ENCODE measurements at places on chromosomes 11 and 22. TPM values are rescaled to one million over a fixed set of nuclear protein-coding genes. Genes with fewer than 3 reads are reported as not detected.

KIF18A gene
- polyA plus RNA-seq = 10.7 TPM

IRAG1 gene
- 12.1 TPM for polyA plus RNA-seq

CDC42BPG gene
- polyA plus RNA-seq = 8.1 TPM

LRP5 gene
- 67.8 TPM for polyA plus RNA-seq

ADAMTS8 gene
- 3.6 TPM for polyA plus RNA-seq

C11orf87 gene
- polyA plus RNA-seq = 0.29 TPM

INS gene
- not detected for polyA plus RNA-seq

APOA5 gene
- polyA plus RNA-seq = not detected

MICALL1 gene
- polyA plus RNA-seq = 28.3 TPM

MIOX gene
- polyA plus RNA-seq = 18.2 TPM

LARGE2 gene
- 17.6 TPM for polyA plus RNA-seq

DBX1 gene
- polyA plus RNA-seq = not detected

DNAJB13 gene
- polyA plus RNA-seq = 5.4 TPM

NTM gene
- 44.1 TPM for polyA plus RNA-seq

CARD16 gene
- polyA plus RNA-seq = 1.3 TPM

PHF21B gene
- 3.6 TPM for polyA plus RNA-seq

TESMIN gene
- 18.7 TPM for polyA plus RNA-seq

SOX10 gene
- 1.2 TPM for polyA plus RNA-seq

TMEM123 gene
- polyA plus RNA-seq = 336 TPM

TMEM86A gene
- polyA plus RNA-seq = 10.0 TPM

FAM111B gene
- polyA plus RNA-seq = 12.7 TPM

HBB gene
- 91.1 TPM for polyA plus RNA-seq

PATE2 gene
- not detected for polyA plus RNA-seq

MMP3 gene
- 0.25 TPM for polyA plus RNA-seq

LGR4 gene
- 140 TPM for polyA plus RNA-seq

P2RY2 gene
- polyA plus RNA-seq = 0.77 TPM

SLC15A3 gene
- polyA plus RNA-seq = 19.2 TPM

Data from left renal cortex interstitium (tissue), 4 donors.